ENCODE measurements at places on chromosomes 16 and 17. TPM values are rescaled to one million over a fixed set of nuclear protein-coding genes. Genes with fewer than 3 reads are reported as not detected.

GRCh38 chr17:48491527-48492273 lies 39.1 kb downstream of the HOXB1 start:
- no peak for DNase-seq

GRCh38 chr17:62720126-62720850 lies 87.8 kb downstream of the MARCHF10 start:
- DNase-seq: no peak

DNA sequence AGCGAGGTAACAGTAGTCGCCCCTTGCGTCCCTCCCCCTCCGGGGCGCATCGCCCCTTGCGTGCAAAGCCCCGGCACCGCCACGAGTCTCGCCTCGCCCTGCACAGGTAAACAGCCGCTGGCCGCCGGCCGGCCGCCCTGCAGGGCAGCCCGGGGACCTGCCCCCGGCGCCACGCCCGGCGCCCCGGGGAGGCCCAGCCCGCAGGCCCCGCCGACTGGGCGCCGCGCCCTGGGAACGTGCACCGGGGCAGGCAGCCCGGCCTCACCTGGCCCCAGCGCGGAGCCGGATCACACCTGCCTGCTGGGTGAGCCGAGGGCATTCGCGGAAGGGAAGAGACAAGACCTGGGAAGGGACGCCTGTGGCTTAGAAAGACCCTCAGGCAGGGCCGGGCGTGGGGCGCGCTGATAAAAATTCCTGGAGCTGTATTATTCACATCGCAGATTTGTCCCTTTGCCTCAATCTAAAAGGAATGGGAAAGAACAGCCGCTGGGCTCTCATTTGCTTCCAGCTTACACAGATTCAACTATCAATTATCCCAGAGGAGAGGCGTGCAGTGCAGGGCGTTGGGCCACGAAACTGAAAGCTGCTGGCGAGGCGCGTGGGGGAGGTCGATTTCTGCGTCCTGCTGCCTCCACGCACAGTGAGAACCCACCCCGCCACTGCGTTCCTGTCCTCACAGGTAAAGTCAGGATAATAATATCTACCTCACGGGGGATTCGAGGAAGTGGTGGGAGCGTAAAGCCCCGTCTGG lies 451.9 kb downstream of the SLC39A11 start:
- DNase-seq: no peak

GRCh38 chr17:38451840-38452529 lies 23.7 kb downstream of the ARHGAP23 start:
- DNase-seq: no peak

- DNase-seq: no peak
Observed at GRCh38 chr17:20120836-20121235, 111.7 kb downstream of the SPECC1 start.

- DNase-seq: no peak
Observed at GRCh38 chr16:72760581-72760980, 287.3 kb downstream of the ZFHX3 start.

GRCh38 chr17:83151442-83152226 lies 72.2 kb downstream of the METRNL start:
- DNase-seq: no peak

GRCh38 chr17:4696437-4696805 lies 7.5 kb downstream of the PELP1 start:
- DNase-seq: no peak

DNA sequence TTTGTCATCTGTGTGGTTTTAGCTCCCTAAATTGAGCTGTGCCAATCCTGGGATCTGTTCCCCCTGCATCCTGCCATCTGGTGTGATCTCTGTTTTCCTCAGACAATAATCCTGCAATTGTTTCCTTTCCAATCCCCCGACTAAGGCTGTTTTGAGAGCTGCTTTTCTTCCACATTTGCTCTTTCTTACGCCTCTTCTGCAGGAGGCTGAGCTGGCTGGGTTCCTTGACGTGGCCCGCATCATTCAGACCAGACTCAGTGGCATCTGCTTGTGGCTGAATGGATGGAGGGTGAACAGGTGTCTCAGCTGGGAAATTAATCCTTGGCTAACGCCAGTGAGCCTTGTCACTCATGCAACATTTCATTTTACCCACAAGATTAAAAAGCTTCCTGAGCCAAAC lies 9.8 kb upstream of the MED9 start:
- DNase-seq: no peak

GRCh38 chr17:39794249-39794970 lies 56.7 kb downstream of the GRB7 start:
- DNase-seq: no peak

DNA sequence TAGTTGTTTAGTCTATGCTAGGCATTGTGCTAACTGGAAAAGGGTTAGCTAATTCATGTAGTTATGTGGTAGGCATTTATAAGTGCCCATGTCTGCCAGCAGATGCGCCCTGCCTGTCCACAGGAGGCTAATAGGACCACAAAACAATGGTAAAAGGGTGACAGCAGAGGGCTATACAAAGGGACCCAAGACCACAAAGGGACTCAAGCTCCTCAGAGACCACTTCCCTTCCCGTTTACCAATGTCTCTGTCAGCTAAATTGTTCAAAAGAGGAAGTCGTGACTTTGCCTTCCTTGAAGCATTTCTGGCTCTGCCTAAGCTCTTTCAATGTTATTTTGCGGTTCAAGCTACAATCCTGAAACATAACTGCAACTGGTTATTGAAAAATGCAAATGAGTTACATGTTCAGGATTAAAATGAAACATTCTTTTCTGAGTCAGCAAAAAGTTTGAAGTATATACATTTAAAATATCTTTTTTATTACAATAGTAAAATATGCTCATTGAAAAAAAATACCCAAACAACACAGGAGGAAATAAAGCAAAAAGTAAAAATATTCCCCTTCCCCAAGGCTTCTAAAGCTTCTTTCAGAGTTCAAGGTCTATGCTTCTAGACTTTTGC lies 149.2 kb downstream of the MAF start:
- DNase-seq: no peak

DNA sequence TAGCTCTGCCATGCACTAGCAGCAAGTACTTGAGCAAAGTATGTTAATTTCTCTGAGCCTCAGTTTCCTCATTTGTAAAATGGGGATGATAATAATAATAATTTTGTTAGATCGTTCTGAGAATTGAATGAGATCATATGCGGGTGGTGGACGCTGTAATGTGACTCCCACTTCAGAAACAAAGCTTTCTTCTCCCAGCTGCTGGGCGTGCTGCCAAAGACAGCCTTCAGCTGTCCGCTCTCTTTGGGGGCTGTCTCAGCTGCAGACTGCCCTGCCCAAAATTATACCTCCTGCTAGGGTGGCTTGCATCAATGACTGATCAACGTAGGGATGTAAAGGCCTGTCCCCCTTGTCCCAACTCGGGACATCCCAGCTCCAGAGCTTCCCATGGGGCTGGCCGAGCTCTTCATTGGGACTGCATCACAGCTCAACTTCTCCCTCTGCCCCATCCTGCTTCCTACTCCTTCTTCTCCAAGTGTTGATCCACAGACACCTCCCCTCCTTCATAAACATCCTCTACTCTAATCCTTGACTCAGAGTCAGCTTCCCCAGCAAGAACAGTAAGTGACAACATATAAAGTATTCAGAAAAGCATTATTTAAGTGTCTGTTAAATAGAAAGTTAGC lies 30.7 kb upstream of the CDH5 start:
- peak; percentile 69 for DNase-seq

DNA sequence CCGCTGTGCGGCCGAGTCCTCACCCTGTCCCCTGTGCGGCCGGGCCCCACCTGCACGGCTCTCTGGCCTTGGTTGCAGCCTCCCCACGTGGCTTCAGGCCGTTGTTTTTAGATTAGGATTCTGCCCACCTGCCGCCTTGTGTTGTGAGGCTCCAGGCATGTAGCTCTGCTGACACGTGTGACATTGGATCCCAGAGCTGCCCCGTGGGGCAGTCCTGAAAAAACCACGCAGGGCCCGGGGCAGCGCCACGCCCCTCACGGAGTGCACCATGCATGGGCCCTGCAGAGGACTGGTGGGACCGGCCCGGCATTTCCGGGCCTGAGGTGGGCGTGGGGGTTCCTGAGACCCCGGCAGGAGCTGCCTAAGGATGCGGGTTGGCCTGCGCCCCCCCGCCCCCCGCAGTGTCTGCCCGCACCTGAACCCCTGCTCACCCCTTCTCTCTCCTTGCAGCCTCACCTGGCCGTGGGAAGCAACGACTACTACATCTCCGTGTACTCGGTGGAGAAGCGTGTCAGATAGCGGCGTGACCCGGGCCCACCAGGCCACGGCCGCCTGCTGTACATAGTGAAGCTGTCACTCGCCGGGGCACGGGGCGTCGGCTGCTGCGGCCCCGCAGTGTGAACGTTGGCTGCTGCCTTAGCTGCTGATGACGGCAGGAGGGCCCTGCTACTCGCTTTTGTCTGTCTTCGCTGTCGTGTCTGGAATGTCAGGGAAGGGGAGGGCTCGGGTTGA lies 27.7 kb upstream of the CHMP6 start:
- no peak for DNase-seq

DNA sequence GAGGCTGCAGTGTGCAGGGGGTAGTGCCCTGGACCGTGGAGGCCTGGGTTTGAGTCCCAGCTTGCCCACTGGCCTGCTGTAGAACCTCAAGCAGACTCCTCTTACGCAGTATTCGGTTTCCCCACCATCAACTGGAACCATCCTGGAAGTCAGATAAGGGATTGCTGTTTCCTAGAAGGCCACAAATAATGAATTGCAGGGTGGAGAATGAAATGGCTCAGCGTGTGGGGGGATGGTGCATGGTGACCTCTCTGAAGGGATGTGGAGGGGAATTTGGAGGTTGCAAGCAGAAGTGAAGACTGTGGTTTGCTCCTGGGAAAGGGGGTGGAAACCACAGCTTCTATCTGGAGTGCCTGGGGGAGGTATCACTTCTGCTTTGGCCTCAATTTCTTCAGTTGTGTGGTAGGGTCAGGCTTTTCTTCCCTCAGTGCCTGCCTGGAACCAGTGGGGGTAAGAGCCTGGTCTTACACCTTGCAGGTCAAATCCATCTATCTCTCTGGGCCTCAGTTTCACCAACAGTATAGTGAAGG lies 1.7 kb downstream of the ADGRG5 start:
- no peak for DNase-seq

GRCh38 chr16:58433569-58433951 lies 41.3 kb downstream of the GINS3 start:
- no peak for DNase-seq

GRCh38 chr17:811051-811784 lies 29.1 kb downstream of the MRM3 start:
- DNase-seq: no peak

- DNase-seq: no peak
Observed at GRCh38 chr16:35745191-35745590, 2285.8 kb downstream of the TP53TG3F start.

DNA sequence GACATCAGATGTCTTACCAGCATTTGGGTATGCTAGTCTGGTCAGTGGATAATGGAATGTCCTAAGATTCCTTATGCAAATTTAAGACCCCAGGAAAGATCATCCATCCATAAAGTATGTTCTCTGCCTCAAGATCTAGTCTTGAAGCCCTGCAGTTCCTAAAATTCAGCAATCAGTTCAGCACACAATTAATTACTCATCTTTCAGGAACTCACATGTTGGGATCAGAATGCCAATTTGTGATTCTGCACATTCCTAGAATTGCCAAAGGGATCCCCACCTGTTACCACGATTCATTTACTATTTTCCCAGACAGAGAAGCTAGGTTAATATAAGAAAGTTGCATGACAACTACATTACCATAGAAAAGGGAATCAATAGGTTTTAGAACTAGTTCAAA lies 3.2 kb downstream of the OR2C1 start:
- no peak for DNase-seq

DNAAF8 gene
- total RNA-seq: 0.30 TPM

CSF3 gene
- total RNA-seq: not detected

NUBP1 gene
- total RNA-seq: 45.9 TPM

CA5A gene
- not detected for total RNA-seq

KCNH4 gene
- 0.15 TPM for total RNA-seq

GNGT2 gene
- 1.2 TPM for total RNA-seq

TPSG1 gene
- not detected for total RNA-seq

CDH16 gene
- not detected for total RNA-seq

EMC6 gene
- total RNA-seq: 63.4 TPM

VASN gene
- 4.3 TPM for total RNA-seq
